ENCODE measurements at places on chromosomes 2 and 18. TPM values are rescaled to one million over a fixed set of nuclear protein-coding genes. Genes with fewer than 3 reads are reported as not detected.

DNA sequence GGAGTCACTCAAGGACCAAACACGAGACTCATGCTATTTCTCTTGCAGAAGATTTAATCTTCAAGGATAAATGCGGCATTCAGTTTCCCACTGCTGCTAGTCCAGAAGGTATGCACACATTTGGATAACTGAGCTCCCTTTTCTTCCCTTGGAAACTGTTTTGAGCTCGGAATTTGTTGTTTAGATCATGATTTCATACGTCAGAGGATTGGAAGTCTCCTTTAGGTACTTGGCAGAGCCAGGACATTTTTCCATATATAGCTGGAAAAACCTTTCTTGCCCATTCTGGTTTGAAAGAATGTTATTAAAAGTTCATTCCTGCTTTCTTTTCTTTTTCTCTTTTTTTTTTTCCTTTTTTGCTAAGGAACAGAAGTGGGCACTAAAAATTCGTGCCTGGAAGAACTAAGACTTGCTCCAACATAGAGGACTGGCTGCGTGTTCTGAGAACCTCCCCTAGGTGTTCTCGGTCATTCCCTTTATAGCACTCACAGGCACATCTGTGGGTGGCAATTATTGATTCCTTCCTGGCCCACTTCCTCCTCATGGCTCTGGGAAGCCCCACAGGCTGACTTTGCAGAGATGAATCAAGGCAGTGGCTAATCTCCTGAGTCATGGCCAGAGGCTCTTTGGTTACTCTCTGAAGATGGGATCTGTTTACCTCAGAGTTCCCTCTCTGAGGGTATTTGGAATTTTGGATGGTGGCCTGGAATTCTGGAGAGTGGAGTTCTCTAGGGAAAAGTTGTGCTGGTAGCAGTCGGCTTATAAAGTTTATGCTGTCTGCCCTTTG, 104.8 kb downstream of the PLCL1 start:
- DNase-seq, result no peak

DNA sequence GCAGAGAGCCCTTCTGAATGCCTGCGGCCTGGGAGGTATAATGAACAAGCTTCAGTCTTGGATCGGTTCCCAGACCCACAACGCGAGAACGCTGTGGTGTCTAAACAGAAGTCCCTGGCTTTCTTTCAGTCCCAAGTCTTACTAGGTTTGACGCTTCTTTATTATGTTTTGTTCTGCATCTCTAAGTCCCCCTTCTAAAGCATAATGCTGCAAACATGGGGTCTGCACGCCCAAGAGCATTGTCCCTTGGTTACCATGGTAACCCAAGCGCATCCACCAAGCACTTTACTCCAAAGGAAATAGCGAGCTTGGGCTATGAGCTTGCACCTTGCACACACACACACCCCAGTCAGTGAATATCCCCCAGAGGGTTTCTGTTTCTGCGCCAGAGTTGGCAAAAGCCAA, 193.7 kb downstream of the INO80D start:
- no peak for DNase-seq

DNA sequence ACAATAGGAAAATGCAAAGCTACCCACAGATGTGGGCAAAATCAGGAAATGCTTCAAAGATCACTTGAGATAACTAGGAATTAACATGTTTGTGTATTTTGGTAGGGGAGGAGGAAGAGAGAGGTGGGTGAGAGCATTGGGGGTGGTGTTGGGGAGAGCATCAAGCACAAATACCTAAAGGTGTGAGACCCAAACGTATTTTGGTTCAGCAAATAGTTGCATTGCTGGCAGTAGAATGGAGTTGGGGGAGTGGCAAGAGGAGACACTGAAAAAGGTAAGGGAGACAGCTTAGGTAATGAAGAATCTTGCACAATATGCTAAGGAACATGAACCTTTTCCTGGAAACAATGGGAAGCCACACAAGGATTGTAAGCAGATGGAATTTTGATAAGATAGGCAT, 1.5 kb upstream of the PELI1 start:
- DNase-seq, result no peak

The TTC27 gene
- 16.2 TPM for total RNA-seq

The HADHB gene
- total RNA-seq, result 110 TPM

The HRH4 gene
- not detected for total RNA-seq

GRCh38 chr2:168929031-168929430, 27.9 kb downstream of the G6PC2 start:
- no peak for DNase-seq

The FSHR gene
- total RNA-seq, result not detected

GRCh38 chr2:134402410-134402809, 148.5 kb downstream of the MGAT5 start:
- no peak for DNase-seq

- DNase-seq, result no peak
These were observed 39.3 kb downstream of the GDF7 start for GRCh38 chr2:20706217-20706616.

DNA sequence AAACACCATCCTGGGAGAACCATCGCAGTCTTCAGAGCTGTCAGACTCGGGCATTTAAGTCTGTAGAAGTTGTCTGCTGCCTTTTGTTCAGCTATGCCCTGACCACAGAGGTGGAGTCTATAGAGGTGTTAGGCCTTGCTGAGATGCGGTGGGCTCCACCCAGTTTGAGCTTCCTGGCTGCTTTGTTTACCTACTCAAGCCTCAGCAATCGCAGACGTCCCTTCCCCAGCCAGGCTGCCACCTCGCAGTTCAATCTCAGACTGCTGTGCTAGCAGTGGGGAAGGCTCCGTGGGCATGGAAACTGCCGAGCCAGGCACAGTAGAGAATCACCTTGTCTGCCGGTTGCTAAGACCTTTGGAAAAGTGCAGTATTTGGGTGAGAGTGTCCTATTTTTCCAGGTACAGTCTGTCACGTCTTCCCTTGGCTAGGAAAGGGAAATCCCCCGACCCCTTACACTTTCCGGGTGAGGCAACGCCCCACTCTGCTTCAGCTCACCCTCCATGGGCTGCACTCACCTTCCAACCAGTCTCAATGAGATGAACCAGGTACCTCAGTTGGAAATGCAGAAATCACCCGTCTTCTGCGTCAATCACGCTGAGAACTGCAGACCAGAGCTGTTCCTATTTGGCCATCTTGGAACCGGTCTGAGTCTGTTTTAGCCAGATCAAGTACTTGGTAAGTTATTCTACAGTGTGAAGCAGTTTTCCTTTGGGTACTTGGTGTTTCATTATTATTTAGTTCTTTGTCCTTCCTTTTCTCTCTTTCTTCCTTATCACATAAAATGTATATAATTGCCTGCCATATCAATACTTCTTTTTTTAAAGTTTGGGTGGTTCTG, 71.5 kb downstream of the CDC42EP3 start:
- no peak for DNase-seq

The FOXD4L1 gene
- not detected for total RNA-seq

- no peak for DNase-seq
These were observed 93.9 kb downstream of the INHBB start for GRCh38 chr2:120439637-120440384.

GRCh38 chr2:190506666-190507065, 27.9 kb downstream of the NEMP2 start:
- no peak for DNase-seq

The SLC19A3 gene
- total RNA-seq, result not detected

DNA sequence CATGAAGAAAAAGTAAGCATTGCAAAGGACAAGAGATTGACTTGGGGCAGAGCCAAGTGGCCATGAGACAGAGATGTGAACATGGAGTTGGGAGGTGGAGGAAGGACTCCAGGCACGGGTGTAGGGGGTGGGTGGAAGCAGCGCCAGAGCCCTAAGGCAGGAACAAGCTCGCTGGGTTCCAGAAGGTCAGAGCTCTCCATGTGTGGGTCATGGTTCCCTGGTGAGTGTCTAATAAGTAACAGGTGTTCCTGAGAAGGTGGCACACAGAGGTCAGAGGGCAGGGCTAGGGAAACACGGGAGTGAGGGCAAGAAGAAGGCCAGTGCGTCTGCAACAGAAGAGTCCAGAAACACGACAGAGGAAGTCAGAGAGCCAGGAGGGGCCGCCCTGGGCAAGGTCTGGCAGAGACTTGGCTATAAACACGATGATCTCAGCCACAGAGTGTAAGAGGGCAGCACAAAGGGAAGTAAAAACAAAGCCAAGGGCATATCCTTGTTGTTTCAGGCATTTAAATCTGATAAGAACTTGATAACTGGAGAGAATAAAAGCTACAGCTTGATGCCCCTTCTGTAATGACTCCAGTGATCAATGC, 260.8 kb downstream of the TGIF1 start:
- peak; percentile 80 for DNase-seq

The HNMT gene
- 1.4 TPM for total RNA-seq

The PDE6D gene
- total RNA-seq, result 32.6 TPM

The ZC3H15 gene
- 44.4 TPM for total RNA-seq

The UGT1A3 gene
- not detected for total RNA-seq

DNA sequence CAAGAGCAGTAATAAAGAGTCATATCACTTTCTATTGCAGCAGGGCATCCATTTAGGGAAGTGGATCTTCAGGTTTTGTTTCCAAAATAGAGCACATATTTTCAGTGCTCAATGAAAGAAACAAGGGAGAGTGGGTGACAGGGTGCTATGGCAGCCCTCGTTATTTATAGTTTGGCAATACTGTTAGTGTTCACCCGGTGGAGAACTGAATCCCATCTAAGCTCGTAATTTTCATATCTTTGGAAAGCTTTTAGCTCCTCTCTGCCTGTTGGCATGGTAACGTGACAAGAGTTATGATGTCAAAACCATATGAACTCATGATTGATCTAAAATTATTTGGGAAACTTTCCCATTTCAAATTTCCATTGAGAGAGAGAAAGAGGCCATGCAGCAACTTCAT, 331.9 kb downstream of the LRRTM1 start:
- DNase-seq, result no peak

GRCh38 chr2:201978986-201979385, 54.7 kb upstream of the FZD7 start:
- no peak for DNase-seq

GRCh38 chr2:13009027-13009642, 292.4 kb downstream of the TRIB2 start:
- DNase-seq, result no peak

DNA sequence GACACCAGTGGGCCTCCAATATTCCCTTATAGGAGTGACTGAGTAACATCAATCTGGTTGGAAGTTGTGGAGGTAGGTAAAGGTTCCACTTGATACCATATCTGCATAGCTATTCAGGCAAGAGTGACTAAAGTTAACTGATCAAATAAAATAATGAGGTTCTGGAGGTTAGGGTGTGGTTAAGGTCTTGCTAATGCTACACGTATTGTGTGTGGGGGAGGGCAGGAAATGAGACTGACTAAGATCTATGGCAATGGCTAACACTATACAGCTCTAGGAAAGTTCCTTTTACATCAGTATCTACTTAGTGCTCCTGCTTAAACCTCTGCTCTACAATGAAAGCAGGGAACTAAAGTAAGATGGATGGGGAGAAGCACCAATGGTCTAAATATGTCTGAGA, 149.1 kb upstream of the MGAT5 start:
- DNase-seq, result no peak

The TCF23 gene
- not detected for total RNA-seq

The TXNL4A gene
- total RNA-seq, result 58.2 TPM

DNA sequence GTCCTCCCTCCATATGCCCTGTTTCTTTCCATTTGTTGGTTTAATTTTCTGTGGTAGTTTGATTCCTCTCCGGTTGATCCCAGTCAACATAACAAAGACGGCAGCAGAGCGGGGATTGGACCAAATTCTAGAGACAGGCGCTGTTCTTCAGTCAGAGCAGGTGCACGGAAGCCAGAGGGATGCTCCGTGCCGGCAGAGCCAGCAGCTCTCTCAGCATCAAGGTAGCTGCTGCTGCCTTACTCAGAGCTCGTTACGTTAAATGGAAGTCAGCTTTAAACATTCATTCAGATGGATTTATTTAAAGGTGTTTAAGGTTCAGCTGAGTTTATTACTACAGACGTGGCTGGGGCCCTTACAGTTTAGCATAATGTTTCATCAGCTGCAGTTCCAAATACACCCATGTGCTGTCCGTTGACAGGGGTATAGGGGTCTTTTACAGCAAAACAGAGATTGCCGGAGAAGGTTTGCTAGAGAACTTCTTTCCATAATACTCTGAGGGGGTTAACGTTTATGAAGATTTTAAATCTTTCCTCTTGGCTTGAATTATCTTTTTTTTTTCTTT, 497.2 kb upstream of the PIK3C3 start:
- DNase-seq, result no peak

Measured in glomerular endothelial cell (primary cell).